ENCODE measurements at places on chromosomes 16 and 17.

DNA sequence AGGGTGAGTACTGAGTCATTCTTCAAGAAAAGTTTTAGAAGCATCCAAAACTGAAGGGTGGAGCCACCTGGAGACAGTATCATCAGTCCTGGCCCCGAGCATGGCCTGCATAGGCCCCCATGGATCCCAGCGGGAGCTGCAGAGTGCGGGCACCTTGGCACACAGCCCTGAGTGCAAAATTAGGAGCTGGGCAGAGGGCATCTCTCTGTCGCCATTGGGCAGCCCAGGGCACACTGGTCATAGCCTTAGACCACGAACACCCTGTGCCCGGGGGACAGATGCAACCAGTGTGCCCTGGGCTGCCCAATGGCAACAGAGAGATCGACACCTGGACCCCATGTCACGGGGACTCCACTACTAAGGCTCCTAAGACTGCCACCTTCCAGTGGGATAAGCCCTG lies 14.6 kb downstream of the MAPT start:
- no peak for DNase-seq

DNA sequence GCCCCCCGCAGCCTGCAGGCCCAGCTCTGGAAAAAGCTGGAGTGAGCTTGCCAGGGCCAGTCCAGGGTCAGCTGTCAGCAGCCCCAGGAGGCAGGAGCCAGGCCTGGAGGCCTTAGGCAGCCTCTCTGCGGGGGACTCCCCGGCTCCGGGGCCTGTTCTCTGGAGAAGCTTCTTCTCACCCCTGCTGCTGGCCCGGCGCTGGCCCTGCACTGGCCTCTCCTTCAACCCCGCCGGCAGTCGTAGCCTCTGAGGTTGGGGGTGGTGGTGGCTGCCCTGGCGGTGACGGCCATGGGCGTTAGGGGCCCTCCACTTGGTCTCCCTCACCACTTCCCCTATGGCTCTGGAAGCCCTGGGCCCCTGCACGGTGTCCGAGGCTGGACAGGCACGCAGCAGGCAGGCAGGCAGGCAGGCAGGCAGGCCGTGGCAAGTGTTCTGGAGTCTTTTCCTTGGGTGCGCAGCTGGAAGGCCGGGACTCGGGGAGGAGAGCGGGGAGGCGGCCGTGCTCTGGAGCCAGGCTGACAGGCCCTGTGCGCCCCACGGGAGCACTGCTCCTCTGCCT lies 2.1 kb downstream of the FOXF1 start:
- peak; percentile 34 for DNase-seq

GRCh38 chr17:76820561-76820960 lies 47.6 kb upstream of the MGAT5B start:
- no peak for DNase-seq

GRCh38 chr16:61564716-61565115 lies 471.5 kb downstream of the CDH8 start:
- no peak for DNase-seq

DNA sequence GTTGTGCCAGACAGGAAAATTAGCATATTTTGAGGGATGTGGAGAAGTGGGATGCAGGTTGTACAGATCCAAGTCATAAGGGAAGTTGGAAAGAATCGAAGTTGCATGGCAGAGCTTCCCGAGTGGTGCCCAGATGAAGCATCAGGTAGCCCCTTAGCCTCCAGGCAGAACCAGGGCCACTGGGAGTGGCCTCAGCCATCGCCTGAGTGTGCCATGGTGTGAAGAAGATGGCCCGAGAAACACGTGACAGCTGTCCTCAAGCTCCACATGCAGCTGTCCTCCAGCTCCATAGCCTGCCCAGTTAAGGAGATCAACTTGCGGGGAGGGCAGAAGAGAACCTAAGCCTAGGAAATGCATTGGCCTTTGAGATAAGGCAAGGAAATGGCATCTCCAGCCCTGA lies 33.5 kb downstream of the TMC6 start:
- DNase-seq: no peak

GRCh38 chr17:4852567-4853207 lies 19.5 kb downstream of the MINK1 start:
- no peak for DNase-seq

Measured in left lung (tissue), 14 donors.